ENCODE measurements at places on chromosomes 1 and 21.

- DNase-seq = peak; percentile 85
Observed at GRCh38 chr1:153880962-153881361, 41.8 kb downstream of the GATAD2B start.

DNA sequence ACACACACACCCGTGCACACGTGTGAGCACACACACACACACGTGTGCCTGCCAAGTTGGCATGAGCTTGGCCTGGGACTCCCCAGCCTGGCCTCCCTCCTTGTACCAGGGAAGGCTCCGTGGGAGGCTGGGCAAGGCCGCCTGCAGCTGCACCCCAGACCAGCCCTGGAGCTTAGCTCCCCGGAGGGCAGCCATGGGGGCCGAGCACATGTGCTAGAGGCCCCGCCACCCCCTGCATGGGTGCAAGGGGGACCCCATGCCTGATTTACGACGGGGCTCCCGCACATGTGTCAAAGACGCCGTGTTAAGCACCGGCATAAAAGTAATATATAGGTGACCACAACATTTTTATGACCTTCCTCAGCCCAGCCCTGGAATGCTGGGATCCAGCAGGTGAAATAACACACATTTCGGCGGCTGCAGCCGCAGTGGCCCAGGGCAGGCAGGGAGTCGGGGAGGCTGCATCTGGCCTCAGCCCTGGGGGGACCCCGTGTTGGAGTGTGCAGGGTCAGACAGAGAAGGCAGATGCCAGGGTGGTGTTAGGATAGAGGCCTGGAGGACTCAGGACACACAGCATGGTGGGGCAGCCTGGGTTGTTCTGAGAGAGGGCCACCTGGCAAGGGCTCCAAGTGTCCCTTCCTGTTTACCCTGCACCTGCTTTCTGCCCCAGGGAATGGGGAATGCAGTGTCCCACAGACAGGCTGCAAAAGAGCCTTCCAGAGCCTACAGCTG is 56.3 kb downstream of the WNT9A start:
- DNase-seq = no peak

DNA sequence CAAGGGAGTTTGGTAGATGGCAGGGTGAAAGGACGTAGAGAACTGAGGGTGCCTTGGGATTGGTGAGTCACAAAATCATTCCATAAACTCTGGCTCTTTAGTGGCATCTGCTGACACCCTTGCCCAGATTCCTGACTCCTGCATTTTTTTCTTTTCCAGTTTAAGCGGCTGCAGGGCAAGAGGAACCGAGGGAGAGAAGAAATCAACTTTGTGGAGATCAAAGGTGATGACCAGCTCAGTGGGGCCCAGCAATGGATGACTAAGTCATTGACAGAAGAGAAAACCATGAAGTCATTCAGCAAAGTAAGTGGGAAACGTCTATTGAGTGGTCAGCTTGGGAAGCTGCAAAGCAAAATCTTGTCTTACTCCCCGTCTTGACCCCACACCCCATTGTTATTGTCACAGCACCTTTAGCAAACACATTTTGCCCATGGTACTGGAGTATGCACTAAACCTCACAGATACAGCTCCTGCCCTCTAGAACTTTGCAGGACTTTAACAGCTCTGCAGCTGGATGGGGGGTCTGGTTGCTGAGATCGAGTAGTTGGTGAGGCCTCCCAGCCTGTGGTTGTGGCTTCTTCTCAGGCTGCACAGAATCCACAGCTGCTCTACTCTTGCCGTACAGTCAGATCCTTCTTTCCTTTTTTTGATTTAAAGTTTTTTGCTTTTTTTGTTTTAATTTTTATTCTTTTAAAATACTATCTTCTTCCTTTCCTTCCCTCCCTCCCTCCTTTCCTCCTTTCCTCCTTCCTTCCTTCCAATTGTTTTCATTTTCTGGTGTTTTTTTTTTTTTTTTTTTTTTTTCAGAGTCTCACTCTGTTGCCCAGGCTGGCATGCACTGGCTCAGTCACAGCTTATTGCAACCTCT is 21.9 kb downstream of the SH2D2A start:
- DNase-seq = no peak

DNA sequence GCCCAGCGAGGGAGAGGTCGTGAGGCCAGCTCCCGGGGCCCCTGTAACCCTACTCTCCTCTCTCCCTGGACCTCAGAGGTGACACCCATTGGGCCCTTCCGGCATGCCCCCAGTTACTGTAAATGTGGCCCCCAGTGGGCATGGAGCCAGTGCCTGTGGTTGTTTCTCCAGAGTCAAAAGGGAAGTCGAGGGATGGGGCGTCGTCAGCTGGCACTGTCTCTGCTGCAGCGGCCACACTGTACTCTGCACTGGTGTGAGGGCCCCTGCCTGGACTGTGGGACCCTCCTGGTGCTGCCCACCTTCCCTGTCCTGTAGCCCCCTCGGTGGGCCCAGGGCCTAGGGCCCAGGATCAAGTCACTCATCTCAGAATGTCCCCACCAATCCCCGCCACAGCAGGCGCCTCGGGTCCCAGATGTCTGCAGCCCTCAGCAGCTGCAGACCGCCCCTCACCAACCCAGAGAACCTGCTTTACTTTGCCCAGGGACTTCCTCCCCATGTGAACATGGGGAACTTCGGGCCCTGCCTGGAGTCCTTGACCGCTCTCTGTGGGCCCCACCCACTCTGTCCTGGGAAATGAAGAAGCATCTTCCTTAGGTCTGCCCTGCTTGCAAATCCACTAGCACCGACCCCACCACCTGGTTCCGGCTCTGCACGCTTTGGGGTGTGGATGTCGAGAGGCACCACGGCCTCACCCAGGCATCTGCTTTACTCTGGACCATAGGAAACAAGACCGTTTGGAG is 23.7 kb upstream of the TNFRSF1B start:
- peak; percentile 61 for DNase-seq

DNA sequence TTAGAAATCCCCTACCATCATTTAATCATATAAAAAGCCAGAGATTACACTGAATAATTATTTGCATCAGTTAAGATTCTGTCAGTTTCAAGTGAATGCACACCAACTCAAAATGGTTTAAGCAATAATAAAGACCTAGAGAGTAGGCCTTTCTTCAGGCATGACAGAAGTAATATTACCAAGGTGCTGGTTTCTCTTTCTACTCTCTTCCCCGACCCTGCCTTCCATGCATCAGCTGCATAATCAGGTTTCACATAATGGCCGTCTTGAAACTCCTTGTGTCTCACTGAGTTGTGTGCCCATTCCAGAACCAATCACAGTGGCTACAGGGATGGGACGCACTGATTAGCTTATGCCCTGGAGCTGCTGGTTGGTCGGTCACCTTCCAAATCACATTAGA is 103.5 kb upstream of the SERTAD4 start:
- no peak for DNase-seq

- no peak for DNase-seq
Observed at GRCh38 chr1:55990007-55990406, 589.4 kb downstream of the PLPP3 start.

GRCh38 chr1:241443561-241443960 is 76.0 kb downstream of the FH start:
- DNase-seq = no peak

- DNase-seq = no peak
Observed at GRCh38 chr1:167862432-167863076, 51.4 kb downstream of the ADCY10 start.

- peak; percentile 38 for DNase-seq
Observed at GRCh38 chr1:231691618-231692259, 65.1 kb downstream of the DISC1 start.

- DNase-seq = no peak
Observed at GRCh38 chr1:40532844-40533424, 1.5 kb downstream of the ZNF684 start.

DNA sequence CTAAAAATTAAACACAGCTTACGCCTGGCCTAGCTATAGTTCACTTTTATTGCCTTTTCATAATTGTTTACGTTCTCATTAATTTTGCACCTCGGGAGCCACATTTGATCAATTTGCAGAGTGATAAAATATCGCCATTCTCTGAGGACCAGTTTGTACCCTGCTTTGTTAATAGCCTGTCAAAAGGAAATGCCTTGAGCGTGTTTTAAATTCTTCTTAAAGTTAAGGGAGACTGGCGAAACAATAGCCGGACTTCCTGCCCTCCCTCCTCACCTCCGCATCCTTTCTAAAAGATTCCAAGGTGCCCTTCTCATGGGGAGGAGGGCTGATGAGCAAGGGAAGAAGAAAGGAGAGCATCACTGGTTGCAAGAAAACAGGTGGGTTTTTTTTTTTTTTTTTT is 271.6 kb downstream of the KCNJ6 start:
- DNase-seq = no peak

- DNase-seq = no peak
Observed at GRCh38 chr1:98403963-98404480, 257.5 kb upstream of the SNX7 start.

DNA sequence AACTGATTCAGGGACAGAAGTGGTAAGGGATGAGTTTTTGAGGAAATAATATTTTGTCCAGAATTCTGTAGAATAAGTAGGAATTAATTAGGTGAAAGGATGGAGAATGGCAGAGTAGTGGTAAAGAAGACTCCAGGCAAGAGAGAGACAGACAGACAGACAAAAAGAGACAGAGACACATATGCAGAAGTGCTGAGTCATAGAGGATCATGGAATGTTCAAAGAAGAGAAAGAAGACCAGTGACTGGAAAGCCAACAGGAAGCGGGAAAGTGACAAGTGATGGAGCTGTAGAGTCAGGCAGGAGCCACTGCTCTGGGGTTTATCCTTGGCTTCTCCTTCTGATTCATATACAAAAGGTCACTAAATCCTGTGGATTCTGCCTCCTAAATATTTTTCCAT is 85.9 kb downstream of the UROD start:
- DNase-seq = no peak

DNA sequence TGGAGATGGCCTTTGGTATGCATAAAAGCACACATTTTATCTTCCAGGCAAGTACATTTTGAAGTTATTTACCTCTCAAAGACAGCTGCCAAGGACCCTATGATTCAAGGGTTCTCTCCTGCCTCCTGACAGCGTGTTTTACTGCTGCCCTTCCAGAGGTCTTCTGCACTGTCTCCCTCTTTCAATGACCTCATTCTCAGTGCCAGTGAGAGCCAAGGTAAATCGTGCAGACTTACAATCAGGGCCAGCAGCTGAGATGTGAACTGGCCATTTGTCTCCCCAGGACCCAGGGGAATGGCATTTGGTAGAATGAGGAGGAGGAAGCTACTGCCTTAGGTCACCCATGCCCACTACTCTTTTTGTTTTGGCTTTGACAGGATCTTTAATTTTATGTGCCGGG is 84.2 kb upstream of the FGGY start:
- DNase-seq = no peak

DNA sequence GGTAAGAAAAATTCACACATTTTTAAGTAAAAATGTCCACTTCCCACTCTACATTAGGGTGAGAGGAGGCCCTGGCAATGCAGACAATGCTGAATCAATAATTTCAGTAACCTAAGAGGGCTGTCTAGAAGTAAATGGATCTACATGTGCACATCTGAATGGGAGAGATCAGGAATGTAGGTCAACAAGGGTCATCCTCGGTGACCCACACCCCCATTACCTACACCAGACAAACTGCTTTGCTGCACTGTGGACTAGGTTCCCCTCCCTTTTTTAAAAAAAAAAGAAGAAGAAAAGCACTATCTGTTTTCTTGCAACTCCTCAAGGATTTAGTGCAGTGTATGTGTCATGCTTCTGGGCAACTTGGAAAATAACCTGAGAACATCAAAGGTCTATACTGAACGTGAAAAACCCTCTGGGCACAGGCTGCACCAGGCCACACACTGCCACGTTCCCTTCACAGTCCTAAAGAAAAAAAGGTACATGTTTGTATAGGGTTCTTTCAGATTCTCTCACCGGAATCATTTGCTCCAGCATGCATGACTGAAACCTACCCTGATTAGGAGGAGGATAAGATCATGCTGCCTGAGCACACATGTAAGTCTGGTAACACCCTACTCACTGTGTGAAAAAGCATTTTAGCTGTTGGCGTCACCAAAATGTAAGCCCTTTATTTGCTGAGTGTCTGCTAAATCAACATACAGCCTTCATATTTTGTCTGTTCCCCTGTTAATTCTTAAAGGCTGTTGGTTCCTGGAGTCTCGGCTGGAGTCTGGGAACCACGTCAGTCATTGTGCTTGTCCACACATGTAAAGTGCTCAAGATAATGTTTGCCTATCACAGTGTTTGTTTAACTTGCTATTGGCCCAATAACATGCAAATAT is 341.0 kb downstream of the SMYD3 start:
- no peak for DNase-seq

- DNase-seq = peak; percentile 23
Observed at GRCh38 chr1:68347415-68347814, 102.3 kb downstream of the RPE65 start.

GRCh38 chr1:209106237-209106741 is 477.2 kb upstream of the CAMK1G start:
- no peak for DNase-seq

- peak; percentile 84 for DNase-seq
Observed at GRCh38 chr1:32247983-32248889, 1.2 kb downstream of the FAM167B start.

GRCh38 chr21:35170818-35171217 is 121.7 kb upstream of the RUNX1 start:
- no peak for DNase-seq

DNA sequence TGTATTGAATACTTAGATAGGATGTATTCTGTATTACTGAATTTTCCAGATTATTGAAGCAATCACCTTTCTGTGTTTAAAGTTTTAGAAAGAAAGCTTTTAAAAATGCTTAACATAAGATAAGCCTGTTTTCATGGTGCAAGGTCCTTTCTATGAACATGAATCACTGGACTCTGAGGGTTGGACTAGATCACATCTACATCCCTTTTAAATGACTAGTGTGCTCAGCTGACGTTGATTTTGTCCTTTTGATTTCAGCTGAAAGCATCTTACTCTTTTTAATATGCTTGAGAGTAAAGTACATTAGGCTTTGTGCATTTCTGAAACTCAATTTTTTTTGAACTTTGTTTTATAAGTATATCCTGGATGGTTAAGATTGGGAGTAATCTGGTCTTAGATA is 16.2 kb downstream of the MIER1 start:
- DNase-seq = no peak

GRCh38 chr1:170853302-170853701 is 82.0 kb upstream of the MROH9 start:
- no peak for DNase-seq

DNA sequence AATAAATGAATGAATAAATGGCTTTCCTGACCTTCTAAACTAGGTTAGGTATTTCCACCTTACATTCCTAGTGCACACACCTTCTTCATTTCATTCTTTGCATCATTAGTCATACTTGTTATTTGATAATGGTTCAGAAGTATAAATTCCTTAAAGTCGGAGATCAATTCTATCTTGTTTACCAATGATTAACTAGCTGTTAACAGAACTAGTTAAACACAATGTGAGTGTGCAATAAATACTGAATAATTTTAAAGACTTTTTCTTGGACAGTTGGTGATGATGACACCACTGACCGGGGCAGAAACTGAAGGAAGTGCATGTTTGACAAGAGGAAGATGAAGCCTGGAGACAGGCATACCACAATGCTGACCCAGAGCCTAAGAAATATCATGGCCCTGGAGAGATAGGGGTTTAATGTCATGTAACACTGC is 207.1 kb upstream of the DEPDC1 start:
- DNase-seq = no peak

GRCh38 chr1:88612292-88612691 is 71.8 kb upstream of the PKN2 start:
- DNase-seq = no peak

GRCh38 chr1:243799908-243800307 is 50.1 kb downstream of the AKT3 start:
- no peak for DNase-seq

- peak; percentile 19 for DNase-seq
Observed at GRCh38 chr1:204685236-204686006, at the start of gene LRRN2. Gene LRRN2, minus strand, starts transcription at chr1:204685738. Its CDS starts 65,746 bp downstream, at chr1:204619992.

All from left ventricle myocardium inferior (tissue), 1 donor.